Right hindlimb (tissue), 1 donor: ENCODE measurements at places on chromosomes 1 and 21.

DNA sequence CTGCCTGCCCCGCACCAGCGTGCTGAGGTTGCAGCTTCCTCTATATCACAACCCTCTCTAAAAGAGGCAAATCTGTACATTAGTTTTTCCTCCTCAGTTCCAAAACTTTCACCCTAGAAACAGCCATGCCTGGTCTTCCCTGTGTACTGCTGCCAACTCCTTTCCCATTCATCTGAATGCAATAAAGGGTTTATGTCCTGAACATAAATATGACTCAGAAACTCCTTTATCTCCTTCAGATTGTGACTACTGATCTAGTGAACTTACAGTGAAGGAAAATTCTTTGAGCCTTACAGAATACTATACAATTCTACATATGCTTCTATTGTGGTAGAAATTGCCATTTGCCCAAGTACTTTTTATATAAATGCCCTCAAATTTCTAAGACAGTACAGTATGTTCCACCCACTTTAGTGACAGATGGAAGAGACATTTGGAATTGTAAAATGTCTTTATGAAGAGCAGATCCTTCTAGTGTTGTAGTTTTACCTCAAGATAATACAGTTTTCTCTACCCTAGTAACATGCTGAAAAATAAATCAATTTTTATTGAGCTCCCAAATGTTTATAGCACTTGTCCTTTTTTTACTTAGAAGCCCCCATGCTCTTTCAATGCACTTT lies 345.1 kb upstream of the SNX7 start:
- no peak for DNase-seq

GRCh38 chr1:1407636-1408318 lies 684 bp upstream of the MRPL20 start:
- peak; percentile 41 for DNase-seq

DNA sequence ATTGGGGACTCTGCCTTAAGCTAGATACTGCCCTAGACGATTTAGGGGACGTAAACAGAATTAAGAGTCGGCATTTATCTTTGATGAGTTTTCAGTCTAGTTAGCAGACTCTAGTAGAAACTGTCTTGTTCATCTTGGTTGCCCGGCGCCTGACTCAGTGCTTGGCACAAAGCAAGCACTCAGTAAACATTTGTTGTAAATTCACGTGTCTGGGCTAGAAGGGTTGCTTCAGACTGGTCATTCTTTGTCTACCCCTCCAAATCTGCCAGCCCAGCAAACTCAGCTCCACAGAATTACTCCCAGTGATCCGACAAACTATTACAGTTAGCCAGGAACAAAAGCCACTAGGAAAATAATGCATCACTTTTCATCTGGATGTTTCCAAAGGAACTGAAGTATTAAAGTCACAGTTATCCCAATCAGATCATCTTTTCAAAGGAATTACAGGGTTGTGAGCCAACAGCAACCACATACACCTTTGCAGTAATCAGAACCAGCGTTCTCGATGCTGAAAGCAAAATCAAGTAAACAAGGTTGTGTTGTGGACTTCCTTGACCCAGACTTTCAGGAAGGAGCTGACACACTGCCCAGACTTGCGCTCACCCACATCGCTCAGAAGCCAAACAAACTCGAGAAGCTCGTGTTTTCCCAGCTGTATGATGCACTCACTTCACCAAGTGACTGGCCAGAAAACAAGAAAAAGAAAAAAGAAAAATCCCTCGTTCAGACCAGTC lies 66.5 kb upstream of the GADD45A start:
- peak; percentile 79 for DNase-seq

DNA sequence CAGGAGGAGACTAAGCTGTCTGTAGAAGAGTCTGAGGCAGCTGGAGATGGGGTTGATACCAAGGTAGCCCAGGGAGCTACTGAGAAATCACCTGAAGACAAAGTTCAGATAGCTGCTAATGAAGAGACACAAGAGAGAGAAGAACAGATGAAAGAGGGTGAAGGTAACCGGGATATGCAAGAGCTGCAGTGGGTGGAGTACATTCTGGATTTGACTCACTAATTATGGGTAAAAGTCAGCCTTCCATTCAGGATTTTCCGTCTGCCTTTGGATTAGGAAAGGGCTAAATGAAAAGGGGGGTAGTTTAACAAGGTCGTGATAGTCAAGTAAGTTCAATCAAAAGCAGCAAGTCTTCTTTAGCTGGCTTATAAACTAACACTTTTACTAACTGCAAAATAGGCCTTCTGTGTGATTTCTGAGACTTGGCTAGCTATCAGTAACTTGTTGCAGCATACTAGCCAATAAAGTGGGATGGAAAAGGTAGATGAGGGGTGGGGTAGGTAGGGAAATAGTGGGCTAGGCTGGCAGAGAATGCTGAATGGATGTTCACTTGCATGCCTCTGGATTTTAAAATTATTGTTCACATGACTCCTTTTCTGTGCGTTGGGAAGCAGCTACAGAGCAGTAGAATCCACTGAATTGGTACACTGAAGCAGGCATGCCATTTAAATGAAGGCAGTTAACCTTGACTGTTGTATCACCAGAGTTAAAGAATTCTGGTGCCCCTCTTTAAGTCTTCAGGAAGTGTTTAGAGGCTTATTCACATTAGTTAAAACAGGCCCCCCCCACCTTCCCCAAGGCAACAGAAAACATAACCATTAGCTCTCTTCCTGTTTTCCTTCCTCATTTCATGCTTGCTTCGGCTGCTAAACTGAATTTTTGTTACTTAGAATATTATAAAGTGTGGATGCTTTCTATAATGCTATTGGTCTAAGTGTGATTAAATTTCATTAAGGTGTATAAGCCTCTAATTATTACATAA lies 15.4 kb downstream of the CCDC17 start:
- no peak for DNase-seq

GRCh38 chr1:37616330-37616729 lies 18.4 kb downstream of the RSPO1 start:
- no peak for DNase-seq

DNA sequence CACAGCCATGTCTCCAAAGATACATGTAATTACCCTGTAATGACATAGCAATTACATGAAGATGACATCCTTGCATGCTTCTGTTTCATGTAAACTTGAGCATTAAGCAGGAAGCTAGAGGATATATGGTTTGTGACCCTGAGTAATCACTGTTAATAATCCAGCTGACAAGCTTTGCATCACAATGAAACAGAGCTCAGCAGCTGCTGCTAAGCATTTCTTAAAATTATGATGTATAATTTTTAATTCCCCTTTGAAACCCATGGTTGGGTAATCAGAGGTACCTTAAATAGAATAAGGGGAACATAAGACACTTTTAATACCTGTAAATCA lies 293.5 kb downstream of the NTNG1 start:
- DNase-seq = no peak

DNA sequence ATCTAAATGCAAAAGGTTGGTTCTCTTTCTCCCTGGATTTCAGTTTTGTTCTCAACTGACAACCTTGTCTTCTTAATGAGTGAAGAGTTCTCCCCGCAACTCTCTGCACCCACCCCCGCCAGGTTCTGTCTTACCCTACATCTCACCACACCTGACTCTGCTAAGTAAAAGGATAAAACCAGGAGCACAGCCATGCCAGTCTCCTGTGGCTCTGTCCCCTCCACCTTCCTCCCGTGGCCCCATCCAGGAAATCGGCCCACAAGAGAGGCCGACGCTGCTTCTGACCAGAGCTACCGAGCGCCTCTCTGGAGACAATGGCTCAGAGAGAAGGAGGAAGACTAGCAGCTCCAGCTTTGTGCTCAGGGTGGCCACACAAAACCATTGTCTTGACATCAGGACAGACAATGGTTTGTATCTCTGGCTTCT lies 72.2 kb downstream of the PLEKHA6 start:
- DNase-seq = no peak

DNA sequence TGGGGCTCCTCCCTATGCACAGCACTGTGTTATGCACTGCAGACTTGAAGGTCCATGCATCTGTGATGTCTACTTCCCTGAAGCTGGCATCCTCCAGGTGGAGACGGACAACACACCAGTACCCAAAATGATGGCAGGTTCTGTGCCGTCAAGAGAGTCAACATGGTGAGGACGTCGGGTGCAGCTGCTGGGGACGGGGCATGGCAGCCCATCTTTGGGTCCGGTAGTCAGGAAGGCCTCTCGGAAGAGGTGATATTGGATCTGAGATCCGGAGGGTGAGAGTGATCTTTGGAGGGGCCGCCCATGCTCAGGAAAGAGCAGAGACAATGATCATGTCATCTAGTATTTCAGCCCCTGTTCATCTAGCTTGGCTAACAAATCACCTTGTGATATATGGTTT lies 104.1 kb downstream of the RIPK4 start:
- DNase-seq = no peak

DNA sequence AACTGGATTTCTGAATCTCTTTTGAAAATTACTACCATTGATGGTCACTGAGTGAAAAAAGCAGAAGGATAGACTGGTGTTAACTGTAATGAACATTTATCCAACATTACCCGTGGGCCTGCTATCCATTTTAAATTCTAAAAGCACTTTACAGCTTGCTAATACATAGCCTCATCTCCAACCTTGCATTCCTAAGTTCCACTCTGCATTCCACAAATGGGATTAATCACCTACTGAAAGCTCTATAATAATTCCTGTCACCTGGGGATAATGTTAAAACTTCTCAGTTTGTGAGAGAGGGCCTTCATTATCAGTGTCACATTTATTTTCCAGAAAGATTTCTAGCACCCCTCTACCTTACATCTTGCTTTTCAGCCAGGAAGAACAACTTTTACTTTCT lies 38.2 kb downstream of the PTPRC start:
- DNase-seq = no peak

DNA sequence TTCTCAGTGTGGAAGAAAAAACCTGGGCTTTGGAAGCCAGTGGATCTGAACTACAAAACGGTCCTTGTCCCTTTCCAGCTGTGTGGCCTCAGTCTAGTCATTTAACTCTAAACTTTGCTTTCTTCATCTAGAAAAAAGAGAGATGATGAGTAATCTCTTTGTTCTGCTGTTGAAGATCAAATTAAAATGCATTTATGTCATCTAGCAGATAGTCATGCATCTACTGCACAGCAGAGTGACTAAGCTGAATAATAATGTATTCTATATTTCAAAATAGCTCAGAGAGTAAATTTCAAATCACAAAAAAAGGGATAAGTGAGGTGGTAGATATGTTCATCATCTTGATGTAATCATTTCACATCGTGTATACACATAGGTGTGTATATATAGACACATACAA lies 473.2 kb downstream of the DSCAM start:
- no peak for DNase-seq

DNA sequence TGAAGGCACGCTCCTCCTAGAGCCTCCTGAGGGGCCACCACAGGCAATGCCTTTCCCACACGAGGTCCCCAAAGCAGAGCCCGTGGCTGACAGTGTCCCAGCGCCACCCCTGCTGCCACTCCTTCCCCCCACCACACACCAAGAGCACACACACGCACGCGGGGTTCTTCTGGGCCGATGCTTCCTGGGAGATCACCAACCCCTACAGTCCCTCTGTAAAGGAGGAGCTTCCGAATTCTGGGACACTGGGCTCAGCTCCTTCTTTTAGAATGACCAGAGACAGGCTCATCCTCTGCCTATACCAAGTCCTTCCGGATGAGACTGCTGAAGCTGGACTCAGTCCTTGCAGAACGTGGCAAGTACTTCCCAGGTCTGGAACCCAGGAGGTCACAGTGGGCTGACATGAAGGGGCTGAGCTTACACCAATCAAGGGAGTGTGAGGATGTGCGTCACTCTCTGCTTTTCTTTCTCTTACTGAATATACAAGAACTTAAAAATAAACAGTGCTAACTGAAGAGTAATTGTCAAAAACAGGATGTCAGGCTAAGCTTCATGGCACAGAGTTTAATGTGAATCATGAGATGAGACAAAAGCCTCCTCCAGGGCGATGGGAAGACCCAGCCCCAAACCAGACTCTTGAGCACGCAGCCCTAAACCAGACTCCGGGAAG lies 12.7 kb downstream of the SSU72 start:
- no peak for DNase-seq

DNA sequence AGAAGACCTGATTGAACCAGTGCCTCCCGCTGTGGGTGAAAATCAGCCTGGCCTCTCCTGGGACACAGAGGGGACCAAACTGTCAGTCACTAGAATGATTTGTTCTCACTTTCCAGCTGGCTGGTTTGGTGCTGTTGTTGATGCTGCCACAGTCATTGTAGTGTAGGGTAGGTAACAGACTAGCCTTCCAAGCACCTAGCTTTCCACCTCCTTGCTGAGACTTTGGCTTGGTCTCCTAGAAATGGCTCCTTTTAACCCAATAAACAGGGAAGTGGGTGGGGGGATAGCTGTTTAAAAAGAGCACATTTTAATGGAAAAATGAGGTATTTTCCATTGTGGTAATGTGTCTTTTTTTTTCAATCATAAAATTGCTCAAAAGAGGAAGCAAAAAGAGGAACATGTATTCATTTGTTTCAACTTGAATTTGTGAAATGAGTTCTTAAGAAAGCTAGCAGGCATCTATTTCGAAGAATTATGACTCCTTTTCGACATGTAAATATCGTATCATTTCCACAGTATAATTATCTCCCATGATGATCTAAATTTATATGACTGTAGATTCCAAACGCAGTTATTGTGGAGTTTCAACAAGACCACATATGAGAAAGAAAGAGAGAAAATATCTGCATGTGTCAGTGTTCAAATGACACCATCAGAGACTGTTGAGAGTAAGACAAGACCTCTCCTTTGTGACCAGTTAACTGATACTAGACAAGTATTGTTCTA lies 190.1 kb downstream of the HLX start:
- no peak for DNase-seq

GRCh38 chr1:82487778-82488177 lies 687.0 kb downstream of the ADGRL2 start:
- no peak for DNase-seq

GRCh38 chr1:241775021-241775420 lies 73.0 kb upstream of the EXO1 start:
- no peak for DNase-seq

- no peak for DNase-seq
These were observed 75.4 kb downstream of the CENPF start for GRCh38 chr1:214678386-214678785.

- DNase-seq = no peak
These were observed 42.0 kb downstream of the COLGALT2 start for GRCh38 chr1:183995322-183996039.

DNA sequence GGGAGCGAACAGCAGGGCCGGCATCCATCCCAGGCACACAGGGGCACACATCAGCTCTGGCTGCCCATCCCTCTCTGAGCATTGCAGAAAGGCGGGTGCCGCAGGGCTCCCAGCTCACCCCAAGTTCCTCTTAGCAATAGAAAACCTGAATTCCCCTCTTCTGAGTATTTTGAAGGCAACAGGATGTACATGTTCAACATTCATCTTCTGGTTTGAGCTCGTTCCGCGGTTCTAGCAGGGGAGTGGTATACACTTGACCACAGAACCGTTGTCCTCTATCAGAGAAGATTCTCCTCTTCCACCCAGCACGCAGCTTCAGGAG lies 23.6 kb downstream of the ACTA1 start:
- DNase-seq = no peak
